LNCaP clone FGC (cell line): ENCODE measurements at places on chromosomes 11 and 22.

- DNase-seq: no peak
Observed at GRCh38 chr22:17583151-17583550, 19.9 kb downstream of the SLC25A18 start.

GRCh38 chr11:3132271-3132781 is 32.8 kb downstream of the OSBPL5 start:
- no peak for DNase-seq

GRCh38 chr11:70026726-70027125 is 51.4 kb upstream of the ANO1 start:
- DNase-seq: no peak

DNA sequence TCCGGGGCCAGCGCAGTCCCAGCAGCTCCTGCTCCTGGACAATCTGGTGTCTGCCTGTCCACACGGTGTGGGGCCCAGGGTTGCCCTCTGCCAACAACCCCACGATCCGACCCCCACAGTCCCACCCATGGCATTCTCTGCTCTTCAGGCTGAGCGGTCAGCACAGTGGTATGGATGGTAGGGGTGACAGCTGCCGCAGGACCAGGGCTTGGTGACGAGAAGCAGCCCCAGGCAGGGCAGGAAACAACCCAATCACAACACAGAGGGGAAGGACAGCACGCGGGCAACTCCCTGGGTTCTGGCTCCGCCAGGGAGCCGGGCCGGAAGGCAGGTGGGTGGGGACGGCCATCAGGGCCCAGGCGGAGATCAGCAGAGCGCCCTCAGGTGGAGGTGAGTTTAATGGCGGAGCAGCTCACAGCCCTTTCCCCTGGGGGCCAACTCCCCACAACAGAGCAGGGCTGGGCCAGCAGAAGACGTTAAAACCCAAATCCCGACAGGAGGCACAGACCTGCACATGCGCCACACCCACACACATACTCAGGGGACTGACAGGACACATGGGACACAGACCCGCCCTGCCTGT is 5.3 kb upstream of the CHADL start:
- DNase-seq: no peak
